AG09319 (cell line): ENCODE measurements at places on chromosomes 12 and 14.

GRCh38 chr12:68474467-68475204 is 136.1 kb upstream of the RAP1B start:
- no peak for DNase-seq

GRCh38 chr12:89070603-89071002 is 281.7 kb downstream of the DUSP6 start:
- no peak for DNase-seq

DNA sequence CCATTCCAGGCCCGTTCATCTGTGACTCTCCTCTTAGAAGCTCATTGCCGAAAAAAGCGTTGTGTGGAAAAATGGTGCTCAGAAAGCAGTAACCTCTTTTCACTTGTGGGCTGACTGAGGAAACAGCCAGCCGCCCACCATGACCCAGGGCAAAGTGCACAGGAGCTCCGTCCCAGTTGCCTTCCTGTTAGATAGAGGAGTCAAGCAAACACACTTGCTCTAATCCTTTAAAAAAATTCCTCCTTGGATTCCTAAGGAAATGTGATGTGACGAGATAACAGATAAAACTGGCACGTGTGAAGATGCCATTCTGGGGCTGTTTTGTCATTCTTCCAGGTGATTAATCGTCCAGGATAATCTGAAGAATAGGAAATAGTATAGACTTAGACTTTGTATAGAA is 396.8 kb upstream of the DDHD1 start:
- DNase-seq = no peak

DNA sequence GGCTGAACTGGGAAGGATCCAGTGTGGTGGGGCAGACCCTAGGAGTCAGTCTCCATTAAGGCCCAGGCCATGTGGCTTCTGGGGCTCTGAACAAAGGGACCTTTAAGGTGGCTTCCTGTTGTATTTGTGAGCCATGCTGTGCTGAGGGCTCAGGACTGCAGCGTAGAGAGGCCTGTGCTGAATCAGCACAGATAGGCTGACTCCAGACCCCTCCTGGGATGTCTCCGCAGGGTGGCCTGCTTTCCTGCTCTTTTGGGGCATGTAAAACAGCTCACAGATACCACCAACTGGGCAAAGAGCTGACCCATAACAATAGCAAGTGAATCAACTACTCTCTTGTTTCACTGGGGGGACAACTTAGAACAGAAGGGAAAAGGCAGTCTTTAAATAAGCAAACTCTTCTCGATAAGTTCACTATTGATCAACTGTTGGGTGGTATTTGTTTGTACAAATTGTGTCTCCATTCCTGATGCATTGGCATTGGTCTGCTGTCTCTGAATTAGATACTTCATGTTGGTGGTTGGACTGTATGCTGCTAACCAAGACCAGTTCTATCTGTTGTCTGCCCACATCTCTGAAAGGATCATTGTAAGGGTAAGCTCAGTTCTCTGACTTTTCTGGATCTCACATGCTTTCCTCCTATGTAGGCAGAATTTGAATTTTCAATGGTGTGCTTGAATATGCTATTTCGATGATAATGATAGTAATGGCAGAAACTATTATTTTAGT is 71.8 kb downstream of the MYRFL start:
- DNase-seq = no peak

DNA sequence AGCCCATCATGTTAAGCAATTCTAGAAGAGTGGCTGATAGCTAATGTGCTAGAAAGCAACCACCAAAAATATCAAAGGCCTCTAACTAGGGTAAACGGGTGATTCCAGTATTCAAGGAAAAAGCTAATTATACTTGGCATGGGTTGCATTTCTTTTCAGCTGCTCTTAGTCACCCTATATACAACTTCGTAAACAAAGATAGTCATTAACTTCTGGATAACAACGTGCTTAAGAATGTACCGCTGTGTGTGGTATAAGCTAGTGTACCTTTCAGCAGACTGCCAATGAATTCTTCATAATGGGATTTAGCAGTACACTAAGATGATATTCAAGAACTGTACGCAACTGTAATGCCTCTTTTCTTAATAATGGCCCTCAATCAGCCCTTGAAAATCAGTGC is 42.2 kb upstream of the SLC6A13 start:
- no peak for DNase-seq

DNA sequence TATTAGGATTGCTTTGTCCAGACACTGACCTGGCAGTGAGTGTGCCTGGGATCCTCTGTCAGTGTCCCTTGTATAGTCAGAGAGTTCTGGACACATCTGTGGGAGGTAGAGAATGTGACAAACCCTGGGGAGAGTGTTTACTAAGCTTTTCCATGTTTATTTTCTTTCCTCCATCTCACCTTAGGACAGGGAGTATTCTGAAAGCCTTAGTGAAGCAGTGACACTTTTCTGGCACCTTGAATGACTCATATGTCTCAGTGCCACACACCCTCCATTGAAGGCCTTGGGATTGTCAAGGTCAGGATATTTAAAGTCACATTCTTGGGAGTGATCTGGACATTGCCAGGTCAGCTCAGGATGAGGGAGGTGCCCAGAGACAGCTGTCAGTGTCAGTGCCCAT is 34.9 kb upstream of the CTDSP2 start:
- no peak for DNase-seq

DNA sequence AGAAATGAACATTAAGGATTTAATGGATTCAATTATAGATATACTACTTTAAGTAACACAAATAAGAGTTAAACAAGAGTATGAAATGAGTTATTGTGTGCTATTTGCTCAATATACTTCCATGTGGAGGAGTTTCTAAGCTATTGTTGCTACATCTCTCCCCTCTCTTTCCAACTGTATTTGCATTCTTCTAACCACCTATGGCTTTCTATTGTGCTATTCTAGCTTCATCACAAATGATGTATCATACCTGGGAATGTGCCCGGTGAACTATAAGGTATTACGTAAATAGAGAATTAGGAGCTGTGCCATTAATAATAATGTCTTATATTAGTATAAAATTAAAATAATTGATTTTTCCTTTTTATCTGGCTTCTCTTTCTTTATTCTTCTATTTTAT is 87.1 kb upstream of the PLEKHG7 start:
- no peak for DNase-seq

- DNase-seq = no peak
Measured at GRCh38 chr14:28012629-28013415, 753.8 kb upstream of the FOXG1 start.

GRCh38 chr14:92704036-92704804 is 44.2 kb downstream of the LGMN start:
- DNase-seq = no peak

- no peak for DNase-seq
Measured at GRCh38 chr14:59595071-59595470, 18.5 kb upstream of the CCDC175 start.

- no peak for DNase-seq
Measured at GRCh38 chr14:30058401-30058800, 130.8 kb upstream of the PRKD1 start.

DNA sequence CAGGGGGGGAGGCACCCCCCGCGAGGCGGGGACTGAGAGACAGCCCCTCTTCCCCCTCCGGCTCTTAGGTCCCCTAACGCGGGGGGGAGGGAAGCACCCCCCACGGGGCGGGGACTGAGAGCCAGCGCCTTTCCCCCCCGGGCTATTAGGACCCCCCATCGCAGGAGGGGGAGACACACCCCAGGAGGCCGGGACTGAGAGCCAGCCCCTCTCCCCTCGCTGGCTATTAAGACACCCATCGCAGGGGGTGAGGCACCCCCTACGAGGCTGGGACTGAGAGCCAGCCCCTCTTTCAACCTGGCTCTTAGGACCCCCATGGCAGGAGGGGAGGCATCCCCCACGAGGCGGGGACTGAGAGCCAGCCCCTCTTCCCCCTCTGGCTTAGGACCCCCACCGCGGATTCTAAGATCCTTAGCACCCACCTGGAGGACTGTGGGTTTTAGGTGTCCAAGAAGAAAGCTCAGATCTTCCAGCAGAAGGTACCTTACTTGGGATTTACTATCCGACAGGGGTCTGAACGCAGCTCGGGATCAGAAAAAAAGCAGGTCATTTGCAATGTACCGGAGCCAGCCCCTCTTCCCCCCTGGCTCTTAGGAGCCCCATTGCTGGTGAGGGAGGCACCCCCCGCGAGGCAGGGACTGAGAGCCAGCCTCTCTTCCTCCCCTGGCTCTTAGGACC is 197.8 kb upstream of the PZP start:
- DNase-seq = no peak

GRCh38 chr12:81196595-81196994 is 118.7 kb downstream of the ACSS3 start:
- no peak for DNase-seq

- no peak for DNase-seq
Measured at GRCh38 chr14:96082420-96083300, 43.5 kb downstream of the C14orf132 start.

- DNase-seq = no peak
Measured at GRCh38 chr14:61753631-61754030, 8.6 kb upstream of the SNAPC1 start.

- DNase-seq = no peak
Measured at GRCh38 chr12:1992732-1993131, 11.5 kb downstream of the DCP1B start.

DNA sequence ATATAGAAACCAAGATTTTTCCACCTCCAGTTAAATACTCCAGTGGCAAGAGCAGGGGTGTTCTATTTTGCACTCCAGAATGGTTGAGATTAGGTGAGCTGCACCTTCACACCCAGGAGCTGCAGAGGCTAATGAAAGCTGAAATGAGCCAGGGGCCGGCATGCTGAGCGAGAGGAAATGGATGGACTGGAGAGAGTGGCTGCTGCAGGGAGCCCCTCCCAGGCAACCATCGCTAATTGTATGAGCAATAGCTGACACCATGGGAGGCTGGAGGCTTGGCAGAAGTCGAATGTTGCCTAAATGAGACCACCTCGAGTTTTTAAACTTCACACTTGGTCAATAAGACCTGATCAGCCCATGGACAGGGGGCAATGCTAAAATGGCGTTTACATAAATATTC is 301.8 kb upstream of the TMPO start:
- no peak for DNase-seq

DNA sequence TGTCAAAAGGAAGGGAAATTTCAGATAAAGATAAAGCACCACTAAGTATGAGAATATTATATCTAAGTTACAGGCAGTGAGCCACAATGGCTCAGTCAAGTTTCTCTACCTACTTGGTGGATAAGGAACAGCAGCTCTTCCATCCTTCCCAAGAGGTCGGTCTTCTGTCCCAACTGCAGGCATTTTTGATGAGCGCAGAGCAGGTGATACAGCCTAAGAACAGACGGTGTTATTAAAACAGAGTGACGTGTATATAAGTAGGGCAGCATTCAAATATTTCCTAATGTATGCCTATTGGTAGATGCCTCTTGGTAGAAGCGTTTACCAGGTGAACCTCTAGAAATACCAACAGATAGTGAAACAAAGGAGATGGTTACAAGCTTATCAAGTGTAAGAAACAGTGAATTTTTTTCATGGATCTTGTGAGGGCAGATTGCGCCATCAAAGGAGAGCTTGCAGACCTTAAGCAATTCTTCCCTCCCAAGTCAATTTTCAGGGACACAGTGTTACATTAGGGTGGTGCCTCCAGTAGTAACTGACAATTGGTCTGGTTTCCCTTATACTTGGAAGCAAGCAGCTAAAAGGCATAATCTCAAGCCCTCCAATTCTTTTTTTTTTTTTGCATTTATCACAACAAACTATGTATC is 274.5 kb downstream of the MED13L start:
- no peak for DNase-seq

- no peak for DNase-seq
Measured at GRCh38 chr14:94685681-94686485, 73.7 kb downstream of the SERPINA3 start.

DNA sequence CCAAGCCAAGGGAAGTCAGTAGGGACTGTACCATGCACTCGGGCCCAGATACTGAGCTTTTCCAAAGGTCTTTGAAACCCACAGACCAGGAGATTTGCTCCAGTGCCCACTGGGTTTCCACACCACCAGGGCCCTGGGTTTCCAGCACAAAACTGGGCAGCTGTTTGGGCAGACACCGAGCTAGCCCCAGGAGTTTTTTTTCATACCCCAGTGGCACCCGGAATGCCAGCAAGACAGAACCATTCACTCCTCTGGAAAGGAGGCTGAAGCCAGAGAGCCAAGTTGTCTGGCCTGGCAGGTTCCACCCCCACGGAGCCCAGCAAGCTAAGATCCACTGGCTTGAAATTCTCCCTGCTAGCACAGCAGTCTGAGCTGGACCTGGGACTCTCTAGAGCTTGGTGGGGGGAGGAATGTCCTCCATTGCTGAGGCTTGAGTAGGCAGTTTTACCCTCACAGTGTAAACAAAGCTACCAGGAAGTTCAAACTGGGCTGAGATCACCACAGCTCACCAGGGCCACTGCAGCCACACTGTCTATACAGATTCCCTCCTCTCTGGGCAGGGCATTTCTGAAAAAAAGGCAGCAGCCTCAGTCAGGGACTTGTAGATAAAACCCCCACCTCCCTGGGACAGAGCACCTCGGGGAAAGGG is 793.7 kb downstream of the RPS29 start:
- no peak for DNase-seq

- DNase-seq = no peak
Measured at GRCh38 chr14:74583689-74584434, 28.2 kb downstream of the LTBP2 start.

- DNase-seq = peak; percentile 38
Measured at GRCh38 chr12:85866986-85867776, 6.9 kb upstream of the NTS start.

DNA sequence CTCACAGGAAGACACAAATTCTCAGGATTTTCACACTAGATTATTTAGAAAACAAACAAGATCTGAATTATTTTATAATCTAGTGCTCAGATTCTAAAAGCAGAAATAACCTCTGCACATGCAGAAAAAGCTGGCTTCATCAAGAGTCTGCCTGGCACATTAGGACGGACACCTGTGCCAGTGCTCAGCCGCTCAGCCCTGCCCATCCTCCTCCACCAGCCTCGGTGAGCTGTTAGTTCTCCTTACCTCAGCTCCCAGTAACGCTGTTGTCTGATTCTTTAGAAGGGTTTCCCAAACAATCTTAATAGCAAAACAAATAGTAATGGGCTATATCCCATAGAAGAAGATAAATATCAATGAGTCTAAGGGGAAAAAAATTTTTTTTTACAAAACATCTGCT is 27.7 kb downstream of the DUSP16 start:
- no peak for DNase-seq

GRCh38 chr12:76920172-76921099 is 41.6 kb upstream of the CSRP2 start:
- DNase-seq = no peak

GRCh38 chr12:90075685-90076084 is 367.0 kb upstream of the ATP2B1 start:
- DNase-seq = no peak
